ENCODE measurements at places on chromosomes 2 and 18.

DNA sequence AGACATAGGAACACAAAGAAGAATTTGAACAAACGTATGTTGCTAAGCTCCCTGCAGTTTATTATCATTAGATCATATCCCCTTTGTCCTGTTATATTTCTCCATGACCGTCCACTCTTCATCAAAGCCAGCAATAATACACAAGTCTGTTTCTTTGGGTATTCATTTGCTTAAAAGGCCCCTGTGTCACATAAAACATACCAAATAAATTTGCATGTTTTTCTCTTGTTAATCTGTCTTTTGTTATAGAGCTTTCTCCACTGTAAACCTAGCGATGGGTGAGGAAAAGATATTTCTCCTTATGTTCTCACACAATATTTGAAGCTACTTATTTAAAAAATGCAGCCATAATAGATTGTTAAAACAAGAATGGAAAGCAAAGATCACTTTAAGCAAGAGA lies 42.9 kb upstream of the REL start:
- DNase-seq, result no peak

DNA sequence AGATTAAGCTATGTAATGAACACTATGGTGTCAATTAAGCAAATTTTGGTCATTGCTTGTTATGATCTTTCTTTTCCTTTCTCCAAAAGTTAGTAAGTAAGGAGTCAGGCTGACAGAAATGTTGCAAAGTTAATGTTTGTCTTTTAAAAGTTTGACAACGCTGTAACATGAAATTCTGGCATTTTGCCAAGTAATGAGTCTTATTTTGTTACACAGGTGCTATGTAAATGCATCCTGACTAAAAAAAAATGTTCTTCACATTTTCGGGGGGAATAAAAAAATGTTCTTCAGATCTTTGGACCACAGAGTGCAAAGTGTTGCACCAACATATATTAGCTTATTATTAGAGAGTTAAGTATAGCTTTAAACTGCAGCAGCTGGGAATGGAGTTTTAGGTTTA lies 54.8 kb upstream of the PROKR1 start:
- DNase-seq, result no peak

DNA sequence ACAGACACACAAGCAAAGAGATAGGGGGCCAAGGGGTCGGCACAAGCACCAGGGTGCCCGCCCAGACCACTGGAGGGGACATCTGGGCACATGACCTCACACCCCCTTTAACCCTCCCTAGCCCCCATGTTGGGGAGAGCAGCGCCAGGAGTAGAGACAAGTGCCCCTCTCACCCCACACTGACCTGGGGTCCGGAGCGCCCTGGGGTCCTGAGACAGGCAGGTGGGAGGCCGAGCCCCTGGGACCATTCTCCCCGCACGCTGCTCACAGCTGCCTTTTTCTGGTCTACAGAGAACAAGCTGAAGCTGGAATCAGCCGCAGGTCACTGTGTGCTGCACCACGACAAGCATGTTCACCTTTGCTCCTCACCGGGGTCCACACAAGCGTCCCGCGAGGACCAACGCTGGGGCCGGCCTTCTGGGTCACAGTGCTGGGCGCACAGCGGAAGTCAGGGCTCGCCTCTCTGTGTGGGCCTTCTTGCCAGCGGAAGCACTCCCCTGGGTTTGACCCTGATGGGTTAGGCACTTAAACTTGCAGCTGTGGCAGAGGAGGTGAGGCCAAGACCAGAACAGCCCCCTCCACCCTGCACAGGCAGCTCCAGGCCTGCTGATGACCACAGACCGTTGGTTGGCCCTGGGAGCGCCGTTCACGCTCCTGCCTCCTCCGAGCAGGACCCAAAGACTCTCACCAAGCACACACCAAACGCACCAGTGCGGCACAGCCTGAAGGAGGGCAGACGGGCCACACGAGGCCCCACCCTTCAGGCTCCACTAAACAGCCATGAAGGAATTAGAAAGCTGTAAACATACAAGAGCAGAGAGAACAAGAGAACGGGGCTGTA lies 275.3 kb downstream of the EIPR1 start:
- no peak for DNase-seq

DNA sequence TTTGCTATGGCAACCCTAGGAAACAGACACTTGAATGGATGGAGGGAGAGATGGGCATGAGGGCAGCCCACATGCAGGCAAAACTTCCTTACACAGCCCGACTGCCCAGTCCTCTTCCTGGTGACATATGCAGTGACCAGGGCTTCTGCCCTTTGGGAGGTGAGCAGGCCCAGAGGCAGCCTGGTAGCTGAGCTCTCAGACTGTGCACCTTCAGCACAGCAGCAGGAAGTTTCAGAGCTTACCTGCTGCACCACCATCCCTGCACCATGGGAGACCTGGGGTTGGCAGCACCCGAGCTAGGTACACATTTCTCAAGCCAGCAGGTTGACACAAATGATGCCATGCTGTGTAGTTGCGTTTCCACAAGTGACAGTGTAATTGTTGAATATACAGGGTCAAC lies 97.6 kb upstream of the LMAN1 start:
- no peak for DNase-seq

- DNase-seq, result no peak
Observed at GRCh38 chr2:241132538-241133435, 16.5 kb downstream of the PASK start.

GRCh38 chr2:197357986-197358385 lies 47.4 kb upstream of the ANKRD44 start:
- DNase-seq, result no peak

DNA sequence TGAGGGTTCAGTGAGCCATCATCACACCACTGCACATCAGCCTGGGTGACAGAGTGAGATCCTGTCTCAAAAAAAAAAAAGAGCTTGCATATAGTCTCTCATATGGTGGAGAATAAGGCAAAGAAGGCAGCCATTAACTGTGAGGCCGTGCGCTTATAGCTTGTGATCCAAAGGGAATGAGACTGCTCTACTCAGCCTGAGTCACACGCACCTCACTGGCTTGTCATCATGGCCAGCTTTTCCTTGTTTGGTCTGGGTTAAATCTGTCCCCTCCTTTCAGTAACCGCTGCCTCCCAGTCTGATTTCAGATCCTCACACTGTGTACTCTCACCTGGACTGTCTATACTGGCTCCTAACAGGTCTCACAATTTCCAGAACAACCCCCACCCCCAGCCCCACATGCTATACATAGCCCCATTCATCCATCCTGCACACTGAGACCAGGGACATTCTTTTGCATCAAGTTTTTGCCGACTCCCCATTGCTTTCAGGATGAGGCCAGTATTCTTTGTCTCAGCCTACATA lies 35.3 kb upstream of the ANKRD44 start:
- no peak for DNase-seq

All from non-pigmented ciliary epithelial cell (primary cell).